Daoy (cell line): ENCODE measurements at places on chromosomes 5 and 9. TPM values are rescaled to one million over a fixed set of nuclear protein-coding genes. Genes with fewer than 3 reads are reported as not detected.

DNA sequence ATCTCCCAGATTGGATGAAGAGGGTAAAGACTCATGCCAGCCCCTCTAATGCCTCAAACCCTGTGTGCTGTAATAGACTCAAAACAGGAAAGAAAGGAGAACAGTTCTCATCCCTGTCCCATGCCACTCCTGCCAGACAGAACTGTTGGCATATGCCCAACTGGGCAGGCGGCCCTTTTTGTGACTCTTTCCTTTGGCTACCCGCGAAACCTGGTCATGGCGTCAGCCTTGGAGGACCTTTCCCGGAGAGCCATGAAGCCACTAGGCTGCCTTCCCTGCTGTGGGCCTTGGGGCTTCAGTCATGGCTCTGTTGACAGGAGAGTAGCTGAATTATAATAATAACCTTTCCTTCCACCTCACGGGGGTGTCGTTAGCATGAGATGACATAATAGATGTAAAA, 75.9 kb upstream of the SEMA6A start:
- no peak for DNase-seq

GRCh38 chr9:38298904-38299303, 93.6 kb upstream of the ALDH1B1 start:
- no peak for DNase-seq

- DNase-seq = no peak
Observed at GRCh38 chr5:14732991-14733390, 68.5 kb downstream of the OTULIN start.

ENHO gene
- 0.24 and 1.9 TPM in 2 replicates for total RNA-seq

DMGDH gene
- 0.18 and 0.74 TPM in 2 replicates for total RNA-seq
